ENCODE measurements at places on chromosomes 4 and X. TPM values are rescaled to one million over a fixed set of nuclear protein-coding genes. Genes with fewer than 3 reads are reported as not detected.

The PDGFC gene
- 3.0 TPM for polyA plus RNA-seq

The ASB9 gene
- 3.7 TPM for polyA plus RNA-seq

The PNCK gene
- polyA plus RNA-seq, result not detected

The NUDT11 gene
- polyA plus RNA-seq, result 0.46 TPM

The RHOH gene
- 38.8 TPM for polyA plus RNA-seq

The FRAS1 gene
- polyA plus RNA-seq, result under 0.01 TPM

The POU4F2 gene
- polyA plus RNA-seq, result not detected

The MGARP gene
- 0.16 TPM for polyA plus RNA-seq

The DCAF12L1 gene
- not detected for polyA plus RNA-seq

The RAB40A gene
- not detected for polyA plus RNA-seq

The PAGE4 gene
- not detected for polyA plus RNA-seq

The PPP4R3C gene
- polyA plus RNA-seq, result not detected

The F8A1 gene
- polyA plus RNA-seq, result 16.2 TPM

The PRDM8 gene
- polyA plus RNA-seq, result 2.8 TPM

- no peak for DNase-seq
Observed at GRCh38 chrX:129525162-129525561, 1.9 kb upstream of the SMARCA1 start.

GRCh38 chrX:17590892-17591740, 146.2 kb upstream of the SCML1 start:
- peak; percentile 83 for DNase-seq

DNA sequence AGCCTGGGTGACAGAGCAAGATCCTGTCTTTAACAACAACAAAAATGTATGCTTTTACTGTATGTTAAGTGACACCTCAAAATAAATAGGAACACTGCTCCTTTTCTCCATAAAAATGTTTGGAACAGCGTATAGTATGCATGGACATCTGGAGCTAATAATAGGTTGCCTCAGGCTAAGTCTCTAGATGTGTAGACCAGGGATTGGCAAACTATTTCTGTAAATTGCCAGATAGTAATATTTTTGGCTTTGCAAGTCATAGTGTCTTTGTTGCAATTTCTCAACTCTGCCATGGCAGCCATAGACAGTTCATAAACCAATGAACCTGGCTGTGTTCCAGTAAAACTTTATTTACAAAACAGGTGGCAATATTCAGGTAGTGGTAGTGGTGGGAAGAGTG, 76.6 kb upstream of the CBLL2 start:
- no peak for DNase-seq

DNA sequence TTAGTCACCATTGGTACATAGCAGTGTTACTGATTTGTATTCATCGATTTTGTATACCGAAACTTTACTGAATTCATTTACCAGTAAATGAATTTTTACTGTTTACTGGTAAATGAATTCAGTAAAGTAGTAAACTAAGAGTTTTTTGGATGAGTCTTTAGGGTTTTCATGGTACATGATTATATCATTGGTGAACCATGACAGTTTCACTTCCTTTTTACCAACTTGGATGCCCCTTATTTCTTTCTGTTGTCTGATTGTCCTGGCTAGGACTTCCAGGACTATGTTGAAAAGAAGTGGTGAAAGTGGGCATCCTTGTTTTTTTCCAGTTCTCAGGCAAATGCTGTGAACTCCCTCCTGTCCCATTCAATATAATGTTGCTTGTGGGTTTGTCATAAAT, 494.9 kb downstream of the GALNTL6 start:
- DNase-seq, result no peak

DNA sequence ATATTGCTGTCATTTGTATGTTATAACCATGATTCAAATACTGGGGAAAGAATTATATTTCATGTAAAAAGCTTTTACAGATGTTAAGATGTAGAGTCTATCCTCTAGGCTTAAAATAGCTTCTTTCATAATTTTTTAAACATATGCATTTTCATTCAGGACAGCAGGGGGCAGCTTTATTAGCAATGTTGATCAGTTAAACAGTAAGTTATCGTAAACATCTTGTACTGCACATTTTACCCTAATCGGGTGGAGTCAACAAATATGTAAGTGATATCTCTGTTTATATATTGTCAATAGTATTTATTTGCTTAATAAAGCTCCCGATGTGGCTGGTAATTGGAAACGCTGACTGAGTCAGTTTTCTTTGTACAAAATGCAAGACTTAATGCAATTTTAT, 142.5 kb upstream of the MED14 start:
- no peak for DNase-seq

DNA sequence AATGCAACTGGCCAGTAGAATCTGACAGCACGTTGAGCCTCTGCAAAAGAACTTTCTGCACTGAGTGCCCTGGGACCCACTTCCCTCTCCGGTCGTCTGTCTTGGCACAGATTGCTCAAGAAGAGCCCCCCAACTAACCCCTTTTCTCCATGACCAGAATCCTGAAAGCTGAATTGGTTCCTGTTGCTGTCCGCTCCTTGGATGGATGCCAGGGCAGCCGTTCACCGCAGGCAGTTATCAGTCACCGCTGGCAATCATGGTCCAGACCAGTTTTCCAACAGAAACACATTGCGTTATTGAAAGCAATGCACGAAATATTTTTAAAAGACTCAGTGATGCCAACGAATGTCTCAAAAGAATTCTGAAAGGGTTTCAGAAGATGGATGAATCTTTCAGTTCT, 733.7 kb upstream of the FRG1 start:
- DNase-seq, result no peak

DNA sequence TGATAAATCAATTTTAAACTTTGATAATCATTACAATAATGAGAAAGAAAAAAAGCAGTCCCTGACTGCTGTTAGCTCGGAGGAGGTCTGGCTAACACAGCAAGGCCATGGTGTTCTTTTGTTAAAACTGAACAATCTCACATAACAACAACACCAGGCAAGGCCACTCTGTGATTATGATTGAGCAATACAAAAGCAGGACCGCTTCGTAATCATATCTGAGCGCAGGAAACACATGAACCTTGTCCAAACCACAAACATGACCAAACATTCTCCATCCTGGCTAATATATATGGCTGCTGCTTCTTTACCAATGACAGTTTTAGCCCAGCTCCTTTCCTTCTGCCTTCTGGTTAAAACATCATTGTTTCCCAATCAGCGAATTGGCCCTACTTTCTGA, 76.8 kb upstream of the DDX53 start:
- no peak for DNase-seq

DNA sequence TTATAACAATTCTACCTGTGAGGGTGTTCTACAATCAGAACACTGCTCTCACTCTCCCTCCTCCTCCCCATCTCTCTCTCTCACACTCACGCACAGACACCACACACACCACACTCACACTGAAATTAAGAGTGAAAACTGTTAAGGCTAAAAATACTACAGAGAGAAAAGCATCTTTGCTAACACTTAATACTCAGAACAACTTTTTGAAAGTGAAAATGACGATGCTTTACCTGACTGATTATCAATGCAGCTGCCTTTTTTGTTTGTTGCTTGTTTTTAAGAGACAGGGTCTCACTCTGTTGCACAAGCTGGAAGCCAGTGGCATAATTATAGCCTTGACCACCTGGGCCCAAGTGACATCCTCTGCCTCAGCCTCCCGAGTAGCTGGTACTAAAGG, 222.4 kb downstream of the APBB2 start:
- no peak for DNase-seq

- no peak for DNase-seq
Observed at GRCh38 chrX:72180539-72180938, 1.0 kb upstream of the PIN4 start.

GRCh38 chrX:65894133-65894532, 145.7 kb downstream of the VSIG4 start:
- no peak for DNase-seq

DNA sequence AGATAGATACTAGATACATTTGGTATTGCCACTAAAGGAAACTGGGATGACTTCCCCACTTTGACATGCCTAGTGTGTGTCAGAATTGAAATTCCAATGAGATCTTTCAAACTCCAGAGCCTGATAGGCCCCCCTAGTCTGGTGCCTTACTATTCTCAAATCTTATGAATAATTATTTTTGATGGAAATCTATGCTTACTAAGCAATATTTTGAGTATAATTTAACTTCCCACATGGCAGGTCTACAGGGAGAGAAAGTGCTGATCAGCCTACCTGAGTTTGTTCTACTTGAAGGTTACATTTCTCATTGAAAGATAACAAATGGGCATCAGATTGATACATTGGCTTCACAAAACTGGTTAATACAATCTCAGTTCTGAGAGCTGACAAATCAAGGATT, 415.7 kb upstream of the BOD1L1 start:
- DNase-seq, result no peak

DNA sequence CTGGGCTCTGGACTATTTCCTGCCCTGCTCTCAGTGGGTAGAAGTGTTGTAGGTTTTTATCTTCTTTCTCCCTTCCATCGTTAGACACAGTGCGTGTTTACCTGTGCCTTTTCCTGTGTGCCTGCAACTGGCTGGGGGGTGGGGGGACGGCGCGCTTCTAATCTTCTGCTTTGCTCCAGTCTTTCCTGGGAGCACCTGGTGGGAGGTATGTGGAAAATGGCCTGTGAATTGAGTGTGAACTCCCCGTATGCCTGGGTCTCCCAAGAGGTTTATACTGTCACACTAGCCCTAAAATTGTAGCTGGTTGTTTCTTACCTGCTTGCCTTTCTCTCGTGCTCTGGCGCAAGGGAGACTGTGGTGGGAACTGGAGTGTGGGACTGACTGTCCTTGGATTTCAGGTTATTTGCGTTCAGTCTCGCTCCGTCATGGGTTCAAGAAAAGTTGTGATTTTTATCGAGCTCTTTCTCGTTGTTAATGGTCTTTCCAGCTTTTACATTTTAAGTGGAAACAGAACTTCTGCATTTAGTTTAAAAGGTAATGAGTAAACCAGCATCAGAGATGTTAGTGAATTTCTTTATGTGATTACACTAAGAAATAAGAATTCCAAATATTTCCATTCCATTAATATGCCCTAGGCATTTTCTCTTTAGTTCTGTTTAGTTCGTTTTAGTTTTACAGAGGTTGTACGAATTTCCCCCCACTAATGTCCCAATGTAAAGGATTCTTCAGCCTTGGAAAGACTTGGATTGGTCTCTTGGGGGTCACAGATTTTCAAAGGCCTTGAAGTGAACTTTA, 15.3 kb downstream of the MRPL1 start:
- DNase-seq, result no peak

GRCh38 chr4:147307896-147308674, 172.8 kb upstream of the EDNRA start:
- no peak for DNase-seq

- DNase-seq, result peak; percentile 58
Observed at GRCh38 chrX:107324493-107325310, 118.3 kb downstream of the DNAAF6 start.

DNA sequence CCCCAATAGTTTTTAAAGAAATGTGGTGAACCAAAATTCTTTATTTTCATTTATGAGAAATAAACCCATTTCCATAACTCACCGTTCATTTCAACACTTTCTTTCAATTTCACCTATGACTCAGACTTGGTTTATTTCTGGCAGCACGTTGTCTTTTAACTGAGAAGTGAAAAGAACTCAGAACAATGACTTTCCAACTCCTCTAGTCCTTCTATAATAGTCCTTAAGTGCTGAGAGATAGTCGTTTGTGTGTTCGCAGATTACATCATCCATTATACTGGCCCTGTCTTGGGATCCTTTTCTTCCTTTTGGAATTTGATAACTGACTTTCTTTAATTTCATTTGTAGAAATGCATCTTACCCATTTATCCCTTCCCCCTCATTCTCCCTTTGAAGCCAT, 113.6 kb downstream of the GLUD2 start:
- no peak for DNase-seq

DNA sequence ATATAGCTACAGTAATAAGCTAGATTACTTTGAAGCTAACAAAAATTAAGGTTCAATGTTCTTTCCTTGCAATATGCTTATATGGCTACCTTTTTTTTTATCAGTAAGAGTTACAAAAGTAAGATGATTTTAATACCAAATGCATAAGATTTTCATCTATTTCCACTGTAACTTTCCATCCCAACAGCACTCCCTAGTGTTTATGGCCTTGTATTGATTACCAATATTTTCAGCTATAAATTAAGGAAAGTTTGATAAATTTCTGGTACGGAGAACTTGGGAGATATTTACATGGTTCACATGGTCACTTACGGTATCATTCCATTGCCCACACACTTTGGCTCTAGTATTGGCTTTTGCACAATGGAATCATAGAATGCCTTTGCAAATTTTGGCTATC, 448.9 kb upstream of the PABPC4L start:
- DNase-seq, result no peak

DNA sequence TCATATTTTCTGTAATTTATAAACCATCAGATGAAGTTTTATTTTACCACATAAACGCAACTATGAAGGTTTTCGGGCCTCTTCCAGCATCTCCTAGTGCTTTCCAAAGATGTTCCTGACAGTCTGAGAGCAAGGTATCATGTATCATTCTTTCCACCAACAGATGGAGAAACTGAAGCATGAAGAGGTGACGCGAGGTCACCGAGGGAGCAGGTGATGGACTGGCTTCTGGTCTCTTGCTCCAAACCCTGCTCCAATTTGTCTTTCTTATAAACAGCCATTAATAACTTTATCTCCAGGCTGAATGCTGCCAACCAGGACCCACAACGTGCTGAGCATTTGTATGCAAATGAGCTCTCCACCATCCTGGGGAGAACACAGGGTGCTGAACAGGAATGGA, 86.3 kb upstream of the MAML3 start:
- DNase-seq, result no peak

DNA sequence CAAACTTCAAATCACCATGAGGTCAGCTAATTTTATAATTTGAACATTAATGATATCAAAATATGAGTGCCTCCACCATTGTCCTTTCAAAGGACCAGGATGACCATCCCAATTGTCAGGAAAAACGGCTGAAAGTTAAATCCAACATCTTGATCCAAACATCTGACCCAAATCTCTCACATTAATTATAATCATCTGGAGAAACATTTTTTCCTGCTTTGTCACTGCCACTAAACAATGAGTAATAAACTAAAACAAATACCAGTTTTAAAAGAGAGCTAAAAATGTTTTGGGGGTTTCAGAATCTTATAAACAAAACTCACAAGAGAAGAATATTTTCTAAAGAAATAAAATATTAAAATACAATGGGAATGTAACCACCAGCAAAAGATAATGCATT, 45.7 kb upstream of the NDST4 start:
- DNase-seq, result no peak

GRCh38 chr4:151766691-151767090, 5.9 kb upstream of the GATB start:
- no peak for DNase-seq

DNA sequence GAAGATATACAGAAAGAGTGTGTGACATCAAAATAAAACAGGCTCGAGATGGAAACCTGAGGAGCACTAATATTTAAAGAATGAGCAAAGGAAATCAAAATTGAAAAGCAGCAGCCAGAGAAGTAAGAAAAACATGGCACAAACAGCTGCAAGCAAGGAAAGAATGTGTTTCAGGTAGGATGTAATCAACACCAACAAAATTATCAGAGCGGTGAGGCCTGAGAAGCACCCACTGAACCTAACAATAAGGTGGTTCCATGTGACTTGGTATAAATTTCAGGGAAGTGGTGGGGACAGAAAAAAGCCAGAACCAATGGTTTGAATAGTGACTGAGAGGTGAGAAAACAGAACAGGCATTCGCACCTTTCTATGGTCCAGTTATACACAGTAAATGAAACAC, 11.5 kb downstream of the SLC39A8 start:
- no peak for DNase-seq

- no peak for DNase-seq
Observed at GRCh38 chr4:95546866-95547714, 1.7 kb downstream of the UNC5C start.

- no peak for DNase-seq
Observed at GRCh38 chr4:153639833-153640802, 44.0 kb upstream of the TLR2 start.
